ENCODE measurements at places on chromosomes 11 and 22.

GRCh38 chr11:70810133-70810532 lies 411.8 kb downstream of the CTTN start:
- no peak for DNase-seq

DNA sequence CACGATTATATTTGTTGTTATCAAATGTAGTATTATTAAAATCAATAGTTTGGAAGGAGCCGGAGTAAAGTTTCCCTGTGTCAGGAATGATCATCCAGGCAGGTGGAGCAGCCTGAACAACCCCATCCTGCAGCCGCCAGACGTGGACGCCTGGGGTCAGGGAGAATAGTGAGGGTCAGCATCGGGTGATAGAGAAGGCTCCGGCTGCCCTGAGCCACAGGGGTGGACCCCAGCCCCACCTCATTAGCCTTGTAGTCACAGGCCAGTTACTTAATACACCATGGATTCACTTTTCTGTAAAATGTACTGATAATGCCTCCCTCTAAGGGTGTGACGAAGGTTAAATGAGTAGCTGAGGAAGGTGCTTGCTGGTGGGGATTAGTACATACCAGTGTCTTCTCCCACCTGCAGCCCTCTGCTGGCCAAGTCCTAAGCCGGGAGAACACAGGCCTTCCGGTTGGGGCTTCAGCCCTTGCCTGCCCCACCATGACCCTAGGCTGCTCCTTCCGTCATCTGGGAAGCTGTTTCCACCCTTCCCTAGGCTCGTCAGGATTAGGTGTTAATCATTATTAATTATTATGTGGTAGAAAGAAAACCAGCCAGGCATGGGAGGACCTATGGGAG lies 14.9 kb downstream of the TMEM121B start:
- no peak for DNase-seq

DNA sequence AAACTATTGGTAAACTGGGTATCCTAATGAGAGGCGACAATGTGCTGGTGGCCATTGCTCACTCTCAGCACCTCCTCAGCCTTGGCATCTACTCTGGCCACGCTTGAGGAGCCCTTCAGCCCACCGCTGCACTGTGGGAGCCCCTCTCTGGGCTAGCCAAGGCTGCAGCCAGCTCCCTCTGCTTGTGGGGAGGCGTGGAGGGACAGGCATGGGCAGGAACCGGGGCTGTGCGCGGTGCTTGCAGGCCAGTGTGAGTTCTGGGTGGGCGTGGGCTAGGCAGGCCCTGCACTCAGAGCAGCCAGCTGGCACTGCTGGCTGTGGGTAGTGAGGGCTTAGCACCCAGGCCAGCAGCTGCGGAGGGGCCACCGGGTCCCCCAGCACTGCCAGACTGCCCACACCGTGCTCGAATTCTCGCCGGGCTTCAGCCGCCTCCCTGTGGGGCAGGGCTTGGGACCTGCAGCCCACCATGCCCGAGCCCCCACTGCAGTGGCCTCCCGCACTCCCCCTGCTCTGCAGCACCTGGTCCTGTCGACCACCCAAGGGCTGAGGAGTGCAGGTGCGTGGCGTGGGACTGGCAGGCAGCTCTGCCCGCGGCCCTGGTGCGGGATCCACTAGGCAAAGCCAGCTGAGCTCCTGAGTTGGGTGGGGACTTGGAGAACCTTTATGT lies 575.9 kb upstream of the ANO3 start:
- no peak for DNase-seq

- DNase-seq, result no peak
These were observed 71.4 kb downstream of the CHST1 start for GRCh38 chr11:45593992-45594391.

- no peak for DNase-seq
These were observed 61.1 kb downstream of the IRAG1 start for GRCh38 chr11:10632483-10632882.

GRCh38 chr22:40235308-40235707 lies 57.6 kb downstream of the TNRC6B start:
- DNase-seq, result no peak

GRCh38 chr11:114914231-114915005 lies 236.1 kb downstream of the NXPE2 start:
- no peak for DNase-seq

DNA sequence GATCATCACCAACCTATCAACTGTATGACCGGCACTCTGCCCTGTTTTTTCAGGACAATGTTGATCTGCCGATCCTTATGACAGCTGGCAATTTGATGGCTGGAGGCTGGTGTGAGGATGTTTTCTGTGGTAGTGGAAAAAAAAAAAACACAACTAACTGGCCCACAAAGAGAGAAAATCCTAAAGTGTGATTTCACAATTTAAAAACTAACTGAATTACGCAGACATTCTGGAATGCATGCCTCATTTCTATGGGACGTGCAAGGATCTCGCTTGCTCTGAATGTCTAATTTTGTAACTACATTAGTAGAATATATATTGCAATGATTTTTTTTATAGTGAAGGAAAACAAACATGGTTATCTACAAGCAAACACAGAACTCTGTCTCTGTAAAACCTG lies 590.5 kb downstream of the ETS1 start:
- DNase-seq, result no peak

DNA sequence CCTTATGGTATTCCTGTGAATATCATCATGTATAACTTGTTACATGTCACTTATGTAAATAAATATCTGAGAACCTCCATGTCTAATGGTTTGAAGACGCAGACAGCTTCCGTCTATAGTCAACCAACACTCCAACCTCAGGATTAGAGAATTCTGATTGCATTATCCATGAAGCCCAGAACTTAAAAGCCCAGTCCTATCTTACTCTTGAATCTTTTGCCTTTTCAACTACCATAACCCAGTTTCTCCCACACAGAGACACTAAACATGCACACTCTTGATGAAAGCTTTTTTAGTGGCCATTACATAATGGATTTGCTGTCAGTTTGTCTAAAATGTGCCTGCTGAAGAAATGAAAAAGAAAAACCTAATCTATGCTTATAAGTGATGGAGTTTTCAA lies 1219.2 kb downstream of the LRRC4C start:
- DNase-seq, result no peak

DNA sequence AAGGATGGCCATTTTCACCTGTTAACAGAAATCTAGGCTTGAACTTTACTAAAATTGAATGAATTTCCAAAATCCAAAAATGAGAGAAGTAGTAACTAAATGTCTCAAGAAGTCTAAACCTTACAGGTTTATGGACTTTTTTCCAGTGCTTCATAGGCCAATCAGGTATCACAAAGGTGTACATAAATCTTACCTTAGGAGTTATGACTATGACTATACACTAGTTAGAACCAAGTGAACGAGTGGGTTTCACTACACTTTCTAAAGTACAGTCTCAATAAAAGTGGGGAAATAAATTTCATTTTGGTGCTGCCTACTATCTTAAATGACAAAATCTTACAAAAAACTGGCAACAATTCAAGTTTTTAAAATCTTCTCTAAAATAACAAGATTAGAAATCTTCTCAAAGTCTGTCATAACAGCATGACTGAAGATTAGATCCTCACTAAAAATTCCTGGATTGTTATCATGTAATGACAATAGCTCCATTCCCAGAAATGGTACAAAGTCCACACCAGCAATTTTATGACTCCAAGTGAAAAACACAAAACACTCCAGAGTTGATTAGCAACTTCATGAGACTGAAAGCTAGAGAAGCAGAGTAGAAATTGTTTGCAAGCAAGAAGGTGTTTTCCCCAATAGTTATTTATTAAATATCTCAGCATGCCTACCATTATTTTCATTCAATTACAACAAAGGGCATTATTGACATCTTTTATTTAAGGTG lies 20.9 kb downstream of the SOX6 start:
- no peak for DNase-seq

GRCh38 chr11:22699388-22699787 lies 33.0 kb downstream of the GAS2 start:
- no peak for DNase-seq
